Urothelium cell line (cell line): ENCODE measurements at places on chromosomes 16 and 17.
A peak's percentile ranks its signal among the peaks of the same experiment; 100 is the strongest.

DNA sequence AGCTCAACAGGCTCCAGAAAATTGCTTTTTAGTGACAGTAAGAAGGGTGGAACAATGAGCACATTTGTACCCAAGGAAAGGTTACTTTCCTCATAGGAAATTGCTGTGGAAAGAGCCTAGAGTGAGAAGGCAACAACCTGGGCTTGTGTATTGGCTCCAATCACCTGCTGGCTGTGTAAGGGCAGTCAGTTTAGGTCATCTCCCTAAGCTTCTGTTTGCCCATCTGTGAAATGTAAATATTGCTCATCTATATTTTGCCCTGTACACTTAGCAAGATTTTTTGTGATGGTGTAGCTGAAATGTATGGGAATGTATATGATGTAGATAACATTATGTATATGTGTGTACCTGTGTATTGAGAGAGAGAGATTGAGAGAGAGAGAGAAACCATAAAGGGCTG, 225.2 kb upstream of the MPHOSPH6 start:
- DNase-seq = no peak

DNA sequence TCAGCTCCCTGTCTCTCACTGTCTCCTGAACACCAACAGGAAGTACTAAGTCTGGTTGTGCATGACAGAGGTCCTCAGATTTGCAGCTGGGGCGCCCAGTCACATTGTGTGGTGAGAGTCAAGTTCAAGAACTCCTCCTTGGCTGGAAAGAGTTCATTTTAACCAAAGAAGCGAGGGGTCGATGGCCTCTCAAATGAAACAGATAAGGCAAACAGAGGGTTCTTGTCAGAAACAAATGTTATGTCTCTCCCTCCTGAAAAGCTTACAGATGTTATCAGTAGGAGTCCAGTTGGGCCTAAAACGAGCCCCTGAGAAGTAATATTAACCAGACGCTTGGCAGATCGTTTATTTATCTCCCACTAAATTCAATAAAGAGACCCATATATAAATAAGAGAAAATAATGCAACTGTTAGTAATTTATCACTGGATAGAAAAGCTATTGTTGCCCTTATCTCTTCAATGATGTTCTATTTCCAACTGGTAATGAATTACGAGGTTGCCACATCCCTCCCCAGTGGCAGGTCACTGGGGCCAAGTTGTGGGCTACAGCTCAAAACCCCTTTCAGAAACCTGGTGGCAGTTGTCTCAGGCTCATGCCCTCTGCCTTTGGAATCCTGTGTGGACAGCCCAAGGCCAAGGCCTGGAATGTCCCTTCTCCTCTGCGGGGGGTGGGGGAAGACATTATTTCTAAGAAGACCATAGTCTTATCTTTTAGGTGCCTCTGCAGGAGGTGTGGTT, 307.5 kb upstream of the DYNLRB2 start:
- no peak for DNase-seq

GRCh38 chr17:39599004-39599664, 8.6 kb downstream of the NEUROD2 start:
- DNase-seq = no peak

GRCh38 chr17:79844869-79845600, 5.8 kb upstream of the CBX4 start:
- DNase-seq = peak; percentile 90

DNA sequence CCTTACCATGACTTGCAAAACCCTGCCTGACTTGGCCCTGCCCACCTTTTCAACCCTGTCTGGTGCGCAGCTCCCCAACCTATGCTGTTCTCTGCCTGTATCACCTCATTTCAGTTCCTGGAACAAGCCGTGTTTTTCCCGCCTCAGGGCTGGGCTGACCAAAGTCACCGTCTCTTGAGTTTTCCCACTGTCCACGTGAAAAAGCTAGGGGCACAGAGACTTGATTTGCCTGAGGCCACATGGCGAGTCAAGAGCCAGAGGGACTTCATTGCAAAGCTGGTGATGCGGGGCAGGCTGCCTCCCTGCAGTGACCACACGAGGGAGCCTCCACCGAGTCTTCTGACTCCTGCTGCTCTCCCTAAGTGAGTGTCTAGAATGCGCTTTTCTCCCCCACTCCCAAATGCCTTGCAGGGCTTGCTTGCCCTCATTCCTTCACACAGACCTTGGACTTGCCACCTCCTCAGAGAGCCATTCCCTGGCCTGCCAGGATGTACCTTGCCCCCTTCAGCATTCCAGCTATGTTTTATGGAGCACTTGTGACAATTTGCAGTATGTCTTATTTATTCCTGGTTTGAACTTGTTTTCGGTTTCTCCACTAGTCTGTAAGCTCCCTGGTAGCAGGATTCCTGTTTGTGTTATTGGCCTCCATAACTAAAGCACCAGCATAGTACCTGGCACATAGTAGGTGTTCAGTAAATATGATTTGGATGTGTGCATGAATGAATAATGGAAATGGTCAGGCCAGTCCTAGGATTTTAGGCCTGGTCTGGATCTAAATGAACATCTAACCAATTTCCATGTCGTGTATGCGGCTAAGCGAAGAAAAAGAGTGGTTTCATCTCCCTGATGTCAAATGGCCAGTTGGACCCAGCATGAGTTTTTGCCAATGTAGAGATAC, 252.3 kb downstream of the SNX29 start:
- peak; percentile 56 for DNase-seq

GRCh38 chr17:14381606-14382005, 80.7 kb downstream of the HS3ST3B1 start:
- no peak for DNase-seq

GRCh38 chr16:70730944-70731343, 45.1 kb upstream of the MTSS2 start:
- no peak for DNase-seq

DNA sequence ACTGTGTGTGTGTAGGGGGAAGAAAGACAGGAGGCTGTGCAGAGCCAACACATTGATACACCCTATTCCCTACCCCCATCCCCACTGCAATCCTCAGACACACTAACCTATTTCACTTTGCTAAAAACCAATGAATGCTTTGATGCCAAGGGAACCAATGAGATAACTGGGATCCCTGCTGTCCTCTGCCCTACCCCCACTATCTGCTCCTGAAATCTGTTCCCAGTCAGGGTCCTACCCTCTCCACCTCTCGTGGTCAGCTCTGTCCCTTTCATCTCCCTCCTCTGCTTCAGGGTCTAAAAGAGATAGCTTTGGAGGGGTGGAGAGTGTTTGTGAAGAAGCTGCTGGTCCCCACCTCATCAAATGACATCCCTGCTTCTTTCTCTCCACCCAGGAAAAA, 19.1 kb upstream of the SP6 start:
- no peak for DNase-seq

DNA sequence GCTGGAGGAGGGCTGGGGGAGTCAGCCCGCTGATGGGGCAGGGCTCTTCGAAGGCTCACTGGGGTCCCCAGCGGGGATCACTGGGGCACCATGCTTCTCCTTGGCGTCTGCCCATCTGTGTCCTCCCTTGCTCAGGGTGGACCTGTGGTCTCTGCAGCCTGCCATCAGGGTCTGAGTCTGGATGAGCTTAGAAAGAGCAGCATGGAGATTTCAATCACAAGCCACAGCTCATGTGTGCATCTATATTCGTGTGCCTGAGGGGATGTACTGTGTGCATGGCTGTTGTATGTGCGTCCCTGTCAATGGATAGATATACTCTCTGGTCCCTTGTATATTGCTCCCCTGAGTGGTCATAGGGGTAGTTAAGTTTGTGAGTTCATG, 126.6 kb upstream of the SDK2 start:
- DNase-seq = no peak

DNA sequence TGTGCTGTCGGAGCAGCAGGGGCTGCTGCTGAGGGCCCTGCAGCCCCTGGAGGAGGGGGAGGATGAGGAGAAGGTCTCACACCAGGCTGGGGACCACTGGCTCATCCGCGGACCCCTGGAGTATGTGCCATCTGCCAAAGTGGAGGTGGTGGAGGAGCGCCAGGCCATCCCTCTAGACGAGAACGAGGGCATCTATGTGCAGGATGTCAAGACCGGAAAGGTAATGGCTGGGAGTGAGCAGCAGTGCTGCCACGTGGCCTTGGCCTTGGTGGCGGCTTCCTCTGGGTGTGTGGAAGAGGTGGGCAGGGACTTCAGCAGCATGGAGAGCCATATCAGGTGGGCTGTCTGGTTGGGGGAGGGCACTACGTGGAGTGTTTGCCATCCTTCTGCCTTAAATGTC, 20.0 kb downstream of the MVP start:
- DNase-seq = no peak

GRCh38 chr16:80449392-80449791, 91.4 kb upstream of the DYNLRB2 start:
- DNase-seq = no peak

- DNase-seq = no peak
Measured at GRCh38 chr17:7589891-7590691, at the start of gene SOX15. SOX15 (minus strand) TSS chr17:7590094; CDS start chr17:7589676, 418 bp downstream.

GRCh38 chr16:56793492-56793891, 63.6 kb downstream of the NUP93 start:
- no peak for DNase-seq

DNA sequence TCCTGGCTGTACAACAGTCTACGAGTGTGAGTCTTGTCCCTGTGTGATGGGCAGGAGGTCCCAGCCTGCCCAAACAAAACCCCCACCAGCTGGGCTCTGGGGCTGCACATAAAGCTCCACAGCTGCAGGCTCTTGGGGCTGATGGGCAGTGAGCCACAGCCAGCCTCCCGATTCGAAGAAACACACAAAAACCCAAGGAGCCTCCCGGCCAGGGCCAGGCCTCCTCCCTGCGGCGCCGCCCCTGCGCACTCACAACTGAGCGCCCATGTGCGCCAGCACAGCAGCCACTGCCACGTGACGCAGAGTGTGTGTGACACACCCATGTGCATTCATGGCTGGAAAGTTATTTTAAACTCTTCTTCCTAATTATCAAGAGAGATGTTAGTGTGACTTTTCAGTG, 30.6 kb upstream of the FAAP100 start:
- no peak for DNase-seq

- DNase-seq = no peak
Measured at GRCh38 chr17:81207610-81208581, 14.9 kb downstream of the CEP131 start.

- no peak for DNase-seq
Measured at GRCh38 chr17:34475296-34475695, 104.1 kb upstream of the TMEM132E start.

GRCh38 chr16:50697881-50698767, 4.7 kb downstream of the NOD2 start:
- peak; percentile 26 for DNase-seq

DNA sequence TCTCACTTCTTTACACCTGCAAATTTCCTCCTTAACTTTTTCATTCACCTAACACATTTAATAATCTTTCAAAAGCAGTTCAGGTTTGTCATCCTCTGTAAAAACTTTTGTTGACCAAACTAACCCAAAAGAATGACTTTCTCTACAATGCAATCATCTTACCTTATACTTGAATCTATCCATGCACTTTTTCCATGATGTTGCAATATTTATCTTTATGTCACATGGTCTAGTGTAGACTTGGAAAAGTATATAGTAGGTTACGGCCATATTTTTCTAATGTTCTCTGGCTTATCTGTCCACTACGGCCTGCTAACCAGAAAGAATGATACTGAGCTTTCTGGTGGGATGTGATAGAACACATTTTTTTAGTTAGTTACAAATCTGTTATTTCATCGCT, 431.0 kb upstream of the SOX9 start:
- DNase-seq = no peak

GRCh38 chr16:24577167-24577566, 37.8 kb downstream of the RBBP6 start:
- DNase-seq = no peak

GRCh38 chr16:27625050-27625697, 75.2 kb downstream of the KATNIP start:
- DNase-seq = no peak

- no peak for DNase-seq
Measured at GRCh38 chr16:52073024-52073423, 473.9 kb downstream of the TOX3 start.

DNA sequence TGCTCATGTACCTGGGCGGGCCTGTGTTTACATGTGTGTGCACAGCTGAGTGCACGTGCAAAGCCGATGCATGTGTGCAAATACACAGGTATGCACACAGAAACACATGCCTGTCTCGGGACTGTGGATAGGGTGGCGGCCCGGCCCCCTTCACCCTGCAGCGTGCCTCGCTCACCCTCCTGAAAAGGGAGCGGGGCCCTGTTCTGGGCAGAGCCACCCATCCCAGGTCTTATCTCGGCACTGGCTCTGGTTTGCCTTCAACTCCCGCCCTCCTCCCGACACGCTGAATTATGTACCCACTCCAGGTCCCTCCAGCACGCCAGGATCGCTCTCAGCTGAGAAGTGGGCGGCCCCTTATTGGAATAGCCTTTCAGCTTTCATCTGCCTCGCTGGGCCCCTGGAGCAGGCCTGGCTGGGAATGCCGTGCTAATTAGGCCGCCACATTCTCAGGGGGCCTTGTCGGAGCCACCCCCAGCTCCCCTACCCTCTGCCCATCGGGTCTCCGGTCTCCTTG, 77.8 kb downstream of the RTN4RL1 start:
- DNase-seq = no peak

DNA sequence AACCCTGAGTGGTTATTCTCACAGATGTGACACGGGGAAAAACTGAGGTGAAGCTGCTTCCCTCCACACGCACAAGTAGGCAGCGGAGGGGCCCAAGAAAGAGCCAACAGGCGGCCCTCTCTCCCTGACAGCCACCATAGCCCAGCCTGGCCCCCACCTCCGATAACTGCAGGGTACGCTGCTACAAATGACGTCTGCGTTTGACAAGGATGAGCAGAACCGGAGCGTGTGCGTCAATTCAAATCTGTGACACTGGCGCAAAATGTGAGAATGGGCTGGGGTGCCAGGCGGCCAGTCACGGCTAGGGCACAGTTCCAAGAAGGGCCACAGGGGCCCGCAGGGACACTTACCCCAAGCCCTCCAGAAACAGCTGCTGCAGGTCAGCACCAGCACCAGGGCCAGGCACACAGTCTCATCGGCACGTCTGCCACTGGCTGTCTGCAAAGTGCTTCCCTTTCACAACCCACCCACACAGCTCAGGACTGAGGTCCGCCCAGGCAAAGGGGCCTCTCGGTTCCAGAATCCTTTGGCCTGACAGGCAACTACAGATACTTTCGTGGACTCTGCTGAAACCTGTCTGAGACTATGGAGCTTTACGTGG, 14.4 kb downstream of the AXIN1 start:
- no peak for DNase-seq

DNA sequence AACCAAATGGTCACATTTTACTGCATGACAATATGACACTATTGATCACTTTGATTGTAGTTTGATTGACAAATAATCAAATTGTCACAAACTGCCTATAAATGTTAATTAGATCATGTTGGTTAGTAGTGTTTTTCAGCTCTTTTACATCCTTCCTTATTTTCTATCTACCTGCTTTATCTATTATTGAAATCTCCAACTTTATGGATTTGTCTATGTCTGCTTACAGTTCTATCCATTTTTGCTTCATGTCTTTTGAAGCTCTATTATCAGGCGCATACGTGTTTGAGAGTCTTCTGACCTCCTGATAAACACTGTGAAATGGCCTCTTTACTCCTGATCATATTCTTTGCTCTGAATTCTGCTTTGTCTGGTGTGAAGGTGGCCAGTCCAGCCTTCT, 83.2 kb upstream of the GNG13 start:
- DNase-seq = no peak

- DNase-seq = no peak
Measured at GRCh38 chr17:45667591-45668171, 116.4 kb upstream of the CRHR1 start.

GRCh38 chr16:86991679-86992078, 325.5 kb downstream of the C16orf95 start:
- no peak for DNase-seq

GRCh38 chr16:4922721-4923342, 14.1 kb downstream of the PPL start:
- no peak for DNase-seq
